T47D (cell line): ENCODE measurements at places on chromosomes 4 and X.

DNA sequence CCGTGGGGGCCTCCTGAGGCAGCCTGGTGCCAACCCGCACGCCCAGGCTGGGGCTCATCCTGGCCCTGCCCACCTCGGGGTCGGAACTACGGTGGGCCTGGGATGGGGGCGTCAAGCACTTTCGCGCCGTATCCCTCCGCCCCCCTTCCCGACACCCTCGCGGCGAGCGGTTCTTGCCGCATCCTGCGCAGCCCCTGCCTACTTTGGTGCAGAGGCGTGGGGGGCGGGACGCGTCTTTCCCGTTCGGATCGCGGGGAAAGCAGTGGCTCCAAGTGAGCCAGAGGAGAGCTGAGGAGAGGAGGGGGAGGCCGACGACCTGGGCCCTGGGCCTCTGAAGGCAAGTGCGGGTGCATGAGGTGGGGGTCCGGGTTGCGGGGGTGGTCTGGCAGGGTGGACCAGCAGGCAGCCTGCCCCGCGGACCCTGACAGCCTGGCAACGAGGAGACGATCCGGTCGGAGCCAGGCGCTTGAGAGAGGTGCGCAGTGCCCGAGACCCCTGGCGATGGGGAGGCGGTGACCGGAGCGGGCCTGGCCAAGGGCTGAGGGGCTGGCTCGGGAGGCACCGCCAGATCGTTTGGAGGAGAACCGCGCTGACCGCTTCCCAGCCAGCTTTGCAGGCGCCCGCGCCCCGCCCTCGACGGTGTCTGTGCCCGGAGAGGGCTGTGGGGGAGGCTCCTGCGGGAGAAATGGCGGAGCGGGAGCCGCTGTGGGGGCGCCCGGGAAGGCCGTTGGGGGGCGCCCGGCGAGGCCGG lies at the start of gene GPRASP2:
GPRASP2 (plus strand) TSS at position 233 of the 751 bp plus-strand sequence. CDS start 2,422 bp downstream, outside the sequence.
- peak; percentile 19 for DNase-seq

DNA sequence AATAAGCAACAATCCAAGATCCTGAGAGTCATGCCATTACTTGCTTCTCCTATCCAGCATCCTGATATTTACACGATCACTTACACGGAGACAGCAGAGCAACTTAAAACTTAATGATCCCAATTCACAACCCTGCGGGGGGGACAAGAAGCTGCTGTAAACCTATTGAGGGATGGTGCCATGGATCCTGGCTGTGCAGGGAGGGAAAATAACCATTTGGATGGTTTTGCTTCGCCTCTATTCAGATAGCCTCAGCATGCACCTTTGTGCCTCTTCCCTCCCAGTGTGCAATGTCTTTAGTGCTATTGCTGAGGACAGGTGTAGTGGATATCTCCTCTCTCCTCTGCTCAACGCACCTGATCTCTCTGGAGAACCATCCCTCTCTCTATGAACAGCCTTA lies 89.7 kb upstream of the PPARGC1A start:
- DNase-seq = no peak

DNA sequence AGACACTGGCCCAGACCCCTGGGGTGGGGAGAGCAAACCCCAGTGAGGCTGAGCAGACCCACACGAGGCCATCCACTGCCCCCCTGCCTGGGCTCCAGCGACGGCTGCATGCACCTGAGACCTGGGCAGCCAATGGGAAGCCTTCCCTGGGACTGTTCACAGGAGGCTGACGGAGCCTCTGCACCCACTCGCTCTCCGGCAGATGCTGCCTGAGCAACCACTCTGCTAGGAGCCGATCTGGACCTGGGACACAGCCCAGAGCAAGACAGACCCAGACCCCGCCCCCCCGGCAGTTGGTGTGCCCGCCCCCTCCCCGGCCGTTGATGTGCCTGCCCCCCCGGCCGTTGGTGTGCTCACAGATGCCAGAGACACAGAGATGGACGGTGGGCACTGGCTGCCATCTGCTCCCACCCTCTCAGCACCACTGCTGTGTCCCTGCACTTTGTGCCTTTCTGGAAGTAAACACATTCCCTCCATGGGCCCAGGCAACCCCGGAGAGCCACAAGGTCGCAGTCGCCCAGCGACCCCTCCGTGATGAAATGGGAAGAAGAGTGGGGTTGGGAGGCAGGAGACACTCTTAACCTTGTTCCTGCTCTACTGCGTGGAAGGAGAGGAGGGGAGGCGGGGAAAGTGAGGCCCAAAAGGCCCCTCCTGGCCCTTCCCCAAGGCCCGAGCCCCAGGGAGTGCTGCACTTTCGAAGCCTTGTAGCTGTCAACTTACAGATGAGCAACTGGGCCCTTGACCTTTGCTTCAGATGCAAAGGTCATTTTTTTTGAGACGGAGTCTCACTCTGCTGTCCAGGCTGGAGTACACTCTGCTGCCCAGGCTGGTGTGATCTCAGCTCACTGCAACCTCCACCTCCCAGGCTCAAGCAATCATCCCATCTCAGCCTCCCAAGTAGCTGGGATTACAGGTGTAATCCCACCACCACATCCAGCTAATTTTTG lies 62.0 kb downstream of the ZFYVE28 start:
- DNase-seq = no peak

DNA sequence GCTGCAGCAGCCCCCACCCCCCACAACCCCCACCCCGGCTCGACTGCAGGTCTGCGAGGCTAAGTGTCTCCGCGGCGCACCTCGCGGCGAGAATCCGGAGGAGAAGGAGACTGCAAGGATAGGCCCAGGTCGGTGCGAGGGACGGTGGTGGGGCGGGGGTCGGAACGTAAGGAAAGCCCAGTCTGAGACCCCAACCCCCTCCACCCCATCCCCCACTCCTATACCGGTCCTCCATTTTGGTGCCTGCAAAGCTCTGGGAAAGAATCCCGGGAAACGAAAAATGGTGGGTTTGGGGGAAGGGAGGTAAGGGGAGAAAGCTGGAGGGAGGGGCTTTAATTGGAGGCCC lies 614 bp downstream of the BEX3 start:
- peak; percentile 1 for DNase-seq

DNA sequence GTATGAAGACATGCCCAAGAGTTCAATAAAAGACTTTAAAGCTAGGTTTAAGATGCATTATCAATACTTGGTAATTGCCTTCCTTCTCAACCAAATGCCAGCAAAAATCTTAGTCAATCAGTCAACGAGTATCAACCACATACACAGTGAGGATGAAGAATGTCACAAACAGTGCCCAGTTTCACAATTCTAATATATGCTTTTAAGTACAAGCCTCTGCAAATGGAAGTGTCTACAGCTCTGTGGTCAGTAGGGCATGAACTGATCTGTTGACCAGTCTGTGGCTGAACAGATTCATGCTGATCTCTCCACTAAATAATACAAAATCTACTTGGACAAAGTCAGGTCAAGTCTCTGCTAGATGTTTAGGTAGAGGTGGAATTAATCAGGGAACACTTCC lies 27.9 kb downstream of the PPARGC1A start:
- DNase-seq = no peak

- DNase-seq = no peak
These were observed 634.6 kb upstream of the ADGRL3 start for GRCh38 chr4:60565558-60565957.

GRCh38 chr4:105586638-105587328 lies 34.4 kb downstream of the ARHGEF38 start:
- peak; percentile 59 for DNase-seq

DNA sequence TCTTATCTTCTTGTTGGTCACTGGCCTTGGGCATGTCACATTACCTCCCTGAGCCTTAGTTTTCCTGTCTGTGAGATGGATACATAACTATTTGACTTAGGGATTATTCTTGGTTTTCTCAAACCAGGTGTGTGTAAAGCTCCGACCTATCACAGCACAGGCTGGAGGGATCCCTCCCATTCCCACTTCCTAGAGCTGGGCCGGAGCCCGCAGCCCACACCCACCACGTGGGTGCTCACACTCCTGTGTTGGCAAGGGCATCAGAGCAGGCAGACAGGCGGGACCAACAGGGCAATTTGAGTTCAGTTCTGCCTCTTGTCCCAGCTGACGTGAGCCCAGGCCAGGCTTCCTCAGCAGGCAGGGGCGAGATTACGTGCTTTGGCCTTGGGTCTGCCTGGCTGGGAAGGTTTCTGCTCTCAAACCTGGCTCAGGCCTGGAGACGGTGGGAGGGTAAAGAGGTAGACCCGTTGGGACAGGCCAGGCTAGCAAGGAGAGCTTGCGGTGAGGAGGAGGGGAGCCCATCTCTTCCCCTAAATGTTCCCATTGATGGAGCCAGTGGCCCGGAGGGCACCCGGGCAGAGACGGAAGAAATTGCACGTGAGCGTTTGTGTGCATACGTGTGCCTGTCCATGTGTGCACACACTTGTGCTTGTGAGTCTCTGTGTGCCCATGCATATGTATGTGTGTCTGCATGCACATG lies 734 bp upstream of the SH3TC1 start:
- DNase-seq = no peak

DNA sequence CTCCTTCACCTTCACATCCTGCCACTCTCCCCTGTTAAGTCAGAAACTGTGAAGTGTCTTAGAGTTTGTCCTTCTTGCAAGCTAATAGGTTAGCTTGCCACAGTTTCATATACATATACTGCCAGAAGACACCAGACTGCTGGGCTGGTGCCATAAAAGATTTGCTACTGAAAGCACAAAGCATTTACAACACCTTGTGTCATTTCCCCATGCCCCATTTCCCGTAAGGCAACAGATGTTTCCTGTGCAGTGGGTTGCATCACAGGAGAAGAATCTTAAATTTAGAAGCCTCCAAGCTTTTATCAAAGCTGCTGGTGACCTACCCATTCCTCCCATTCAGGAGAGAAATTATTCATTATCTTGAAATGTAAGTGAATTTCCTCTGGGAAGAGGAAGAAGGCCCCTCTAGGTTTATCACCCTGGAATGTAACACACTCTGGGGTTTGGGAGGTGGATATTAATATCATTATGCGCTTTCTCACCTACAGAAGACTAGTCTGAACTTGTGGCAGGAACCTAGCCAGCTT lies 34.5 kb upstream of the RAB33B start:
- DNase-seq = no peak

GRCh38 chr4:147019091-147019490 lies 73.4 kb upstream of the TTC29 start:
- peak; percentile 13 for DNase-seq

- DNase-seq = no peak
These were observed 191.9 kb upstream of the STK26 start for GRCh38 chrX:131831185-131831520.

DNA sequence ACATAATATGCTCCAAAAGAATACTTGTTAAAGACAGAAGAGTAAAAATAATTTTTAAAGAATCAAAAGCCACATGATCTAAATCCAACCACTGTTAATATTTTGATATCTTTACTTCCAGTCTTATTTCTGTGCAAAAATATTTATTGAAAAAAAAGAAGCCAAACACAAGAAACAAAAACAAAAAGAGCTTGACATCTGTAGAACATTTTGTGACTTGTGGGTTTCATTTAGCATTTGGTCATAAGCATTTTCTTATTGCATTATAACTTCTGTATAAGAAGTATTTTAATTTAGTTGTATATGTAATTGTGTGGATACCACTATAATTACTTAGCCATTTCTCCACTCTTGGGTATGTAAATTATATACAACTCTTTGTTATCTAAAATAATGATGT lies 63.1 kb downstream of the DIPK2B start:
- no peak for DNase-seq

DNA sequence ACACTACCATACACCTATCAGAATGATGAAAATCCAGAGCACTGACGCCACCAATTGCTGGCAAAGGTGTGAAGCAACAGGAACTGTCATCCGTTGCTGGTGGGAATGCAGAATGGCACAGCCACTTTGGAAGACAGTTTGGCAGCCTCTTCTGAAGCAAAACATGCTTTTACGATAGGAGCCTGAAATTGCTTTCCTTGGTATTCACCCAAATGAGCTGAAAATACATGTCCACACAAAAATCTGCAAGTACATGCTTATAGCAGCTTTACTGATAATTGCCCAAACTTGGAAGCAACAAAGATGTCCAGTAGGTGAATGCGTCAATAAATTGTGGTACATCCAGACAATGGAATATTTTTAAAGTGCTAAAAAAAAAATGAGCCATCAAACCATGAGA lies 322.8 kb upstream of the FAT1 start:
- DNase-seq = no peak

DNA sequence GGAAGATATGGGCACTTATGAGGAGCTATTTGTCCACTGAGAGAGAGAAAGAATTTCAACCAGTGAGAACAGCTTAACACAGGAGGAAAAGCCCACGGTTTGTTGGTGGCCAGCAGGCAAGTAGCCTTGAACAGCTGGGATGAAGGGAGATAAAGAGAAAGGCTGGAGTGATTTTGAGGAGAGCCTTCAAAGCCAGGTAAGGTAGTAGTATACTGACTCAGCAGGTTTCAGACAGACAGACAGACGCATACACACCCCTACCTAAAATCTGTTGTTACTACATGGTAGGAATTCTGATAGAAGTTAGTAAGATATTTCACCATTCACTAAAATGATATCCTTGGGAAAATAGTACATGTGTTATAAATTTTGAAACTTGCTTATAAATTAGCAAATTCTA lies 60.5 kb downstream of the SEC24D start:
- DNase-seq = no peak

DNA sequence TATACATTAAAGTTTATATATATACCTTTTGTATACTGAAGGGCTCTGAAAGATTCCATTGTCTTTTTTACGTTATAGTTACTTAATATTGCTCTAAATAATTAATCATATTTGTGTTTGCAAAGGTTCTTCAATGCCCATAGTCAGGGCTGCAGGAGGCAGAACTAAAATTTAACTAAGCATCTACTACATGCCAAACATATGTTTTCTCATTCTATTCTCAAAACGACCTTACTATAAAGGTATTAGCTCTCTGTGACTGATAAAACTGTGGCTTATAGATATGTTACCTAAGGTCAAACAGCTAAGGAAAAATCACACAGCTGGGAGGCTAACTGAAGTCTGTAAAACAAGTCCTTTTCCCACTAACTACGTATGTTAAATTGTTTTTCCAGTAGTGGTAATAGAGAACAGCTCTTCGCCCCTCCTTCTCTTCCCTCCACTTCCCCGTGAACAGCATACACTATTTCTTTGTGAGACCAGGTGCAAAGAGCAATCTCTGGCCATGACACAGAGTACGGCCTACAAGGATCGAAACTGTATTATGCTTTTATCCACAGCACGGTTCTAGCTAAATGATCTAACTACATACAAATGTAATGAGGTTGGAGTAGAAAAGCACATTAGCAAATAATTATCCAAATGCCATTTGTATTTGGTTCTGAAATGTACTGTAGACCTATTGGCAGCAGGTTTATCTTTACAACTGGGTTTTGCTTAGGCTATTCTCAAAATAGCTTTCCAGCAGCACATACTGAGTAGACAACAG lies 1.7 kb downstream of the CNOT6L start:
- DNase-seq = peak; percentile 7

DNA sequence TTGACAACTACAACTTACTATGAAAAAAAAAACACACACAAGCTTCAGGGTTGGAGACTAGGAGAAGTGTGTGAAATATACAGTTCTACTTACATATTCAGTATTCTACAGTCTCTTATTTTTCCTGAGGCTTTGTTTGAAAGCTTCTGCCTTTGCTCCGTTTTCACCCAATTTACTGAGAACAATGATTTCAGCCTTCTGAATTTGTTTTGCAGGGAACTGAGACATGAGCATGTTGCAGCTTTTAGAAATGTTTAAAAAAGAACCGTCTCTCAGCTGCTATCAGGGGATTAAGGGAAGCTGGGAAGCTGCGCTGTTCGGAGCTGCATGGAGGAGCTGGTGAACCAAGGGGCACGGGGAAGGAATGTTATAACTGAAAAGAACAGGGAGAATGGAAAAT lies 85.7 kb downstream of the QDPR start:
- DNase-seq = no peak
